ENCODE measurements at places on chromosomes 4 and X. TPM values are rescaled to one million over a fixed set of nuclear protein-coding genes. Genes with fewer than 3 reads are reported as not detected.

CDS1 gene
- 5.9 TPM for total RNA-seq

KCNIP4 gene
- not detected for total RNA-seq

DNA sequence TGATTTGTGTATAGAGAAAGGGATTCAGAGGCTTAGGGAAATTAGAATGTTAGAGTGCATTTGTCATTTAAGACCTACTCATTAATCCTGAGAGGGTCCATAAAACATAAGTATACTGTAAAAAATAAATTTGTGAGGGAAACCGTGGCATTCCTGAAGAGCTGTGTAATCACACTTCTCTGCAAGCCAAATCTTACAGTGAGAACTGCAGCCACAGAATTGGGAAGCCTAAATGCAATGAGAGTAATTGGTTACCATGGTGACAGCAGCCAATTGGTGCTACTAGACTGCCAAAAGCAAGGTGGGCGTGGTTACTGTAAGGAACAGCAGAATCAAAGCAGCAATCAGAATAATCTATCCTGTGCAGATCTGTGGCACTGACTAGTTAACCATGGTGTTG lies 345.2 kb upstream of the GRID2 start:
- DNase-seq = no peak

DNA sequence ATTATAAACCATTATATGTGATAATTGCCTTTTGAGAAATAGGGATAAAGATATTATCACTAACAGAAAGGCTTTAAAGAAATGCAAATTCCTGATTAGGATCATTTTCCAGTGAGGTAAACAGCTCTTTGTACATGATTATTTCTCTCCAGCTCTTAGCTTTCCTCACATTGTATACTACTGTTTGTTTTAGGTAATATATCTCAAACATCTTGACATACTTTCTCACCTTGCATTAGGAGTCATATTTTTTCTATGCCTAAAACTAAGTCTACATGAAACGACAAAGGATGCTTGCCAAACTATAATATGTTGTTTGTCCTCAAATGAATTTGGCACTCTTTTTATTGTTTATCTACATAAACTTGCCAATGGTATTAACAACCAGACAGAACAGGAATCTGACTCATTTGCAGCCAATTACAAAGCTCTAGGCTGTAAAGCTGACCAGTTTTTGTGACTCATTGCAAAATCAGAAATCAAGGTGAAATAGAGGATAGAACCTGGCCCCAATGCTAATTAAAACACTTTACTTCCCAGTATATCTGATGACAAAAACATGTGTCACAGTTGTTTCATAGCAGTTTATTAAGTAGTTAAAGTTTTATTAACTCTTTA lies 107.0 kb downstream of the IQCM start:
- DNase-seq = no peak

- no peak for DNase-seq
Observed at GRCh38 chr4:2767705-2768074, 11.6 kb upstream of the TNIP2 start.

DNA sequence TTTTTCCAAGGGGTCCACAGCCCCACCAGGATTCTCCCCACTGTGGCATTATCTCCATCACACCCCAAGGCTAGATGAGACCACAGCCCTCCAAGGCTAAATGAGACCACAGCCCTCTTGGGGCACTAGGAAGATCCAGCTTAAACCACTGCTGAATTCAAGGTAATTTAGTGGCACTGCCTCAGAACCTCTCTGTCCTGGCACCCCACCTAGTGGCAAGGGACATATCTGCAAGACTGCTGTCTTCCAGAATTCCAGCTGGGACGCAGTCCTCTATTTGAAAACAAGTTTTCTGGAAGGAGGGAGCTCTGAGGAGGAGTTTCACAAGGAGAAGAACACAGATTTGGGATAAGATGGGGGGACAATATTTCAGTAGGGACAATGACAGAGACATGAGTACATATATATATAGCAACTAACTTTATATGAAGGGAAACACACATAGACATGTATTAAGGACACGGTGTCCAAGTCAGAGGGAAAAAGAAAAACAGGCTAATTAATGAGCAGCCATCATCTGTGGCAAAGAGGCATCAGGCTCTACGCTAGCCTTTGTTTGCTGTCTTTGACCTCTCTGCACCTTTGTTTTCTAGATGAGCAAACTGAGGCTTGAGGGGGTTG lies 9.3 kb downstream of the CETN2 start:
- DNase-seq = peak; percentile 45

DNA sequence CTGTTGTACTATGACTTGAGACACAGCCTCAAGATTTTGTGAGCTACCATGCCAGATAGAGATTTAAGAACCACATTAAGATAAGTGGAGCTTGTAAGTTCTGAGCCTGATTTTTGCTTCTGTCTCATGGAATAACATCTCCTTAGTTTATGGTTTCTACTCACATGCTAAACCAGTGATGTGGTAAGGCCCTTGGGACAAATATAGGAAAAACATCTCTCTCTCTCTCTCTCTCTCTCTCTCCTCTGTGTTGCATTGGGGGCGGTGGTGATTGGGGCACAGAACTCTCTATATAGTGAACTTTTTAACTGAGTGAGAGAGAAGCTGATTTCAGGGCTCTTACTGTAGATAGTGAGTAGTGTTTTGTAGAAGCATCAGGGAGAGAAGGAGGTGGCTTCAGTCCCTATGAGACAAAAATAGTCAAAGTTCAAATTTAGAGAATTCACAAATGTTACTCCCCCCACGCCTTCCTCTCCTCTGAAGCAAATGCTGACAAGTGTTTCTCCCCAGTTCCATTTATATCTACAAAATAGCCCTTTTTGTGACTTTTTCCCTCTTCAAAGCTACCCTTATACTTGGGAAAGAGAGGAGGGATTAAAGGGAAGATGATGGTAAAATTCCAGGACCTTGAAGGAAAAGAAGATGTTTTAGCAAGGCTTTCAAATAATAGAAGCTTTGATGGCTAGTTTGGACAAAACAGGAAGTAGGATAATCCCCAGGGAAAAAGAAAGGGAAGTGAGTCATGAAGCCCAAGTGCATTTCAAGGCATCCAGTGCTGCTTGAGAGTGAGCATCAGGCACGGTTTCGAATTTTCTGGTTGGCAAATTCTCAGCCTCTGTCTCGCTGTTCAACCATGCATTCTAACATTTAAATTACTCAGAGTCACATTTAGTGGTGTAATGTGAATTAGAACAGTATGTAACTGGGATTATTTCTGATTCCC lies 134.3 kb upstream of the AP1S2 start:
- no peak for DNase-seq
